Kidney (tissue), 22 donors: ENCODE measurements at places on chromosomes 3 and 15. TPM values are rescaled to one million over a fixed set of nuclear protein-coding genes. Genes with fewer than 3 reads are reported as not detected.

DNA sequence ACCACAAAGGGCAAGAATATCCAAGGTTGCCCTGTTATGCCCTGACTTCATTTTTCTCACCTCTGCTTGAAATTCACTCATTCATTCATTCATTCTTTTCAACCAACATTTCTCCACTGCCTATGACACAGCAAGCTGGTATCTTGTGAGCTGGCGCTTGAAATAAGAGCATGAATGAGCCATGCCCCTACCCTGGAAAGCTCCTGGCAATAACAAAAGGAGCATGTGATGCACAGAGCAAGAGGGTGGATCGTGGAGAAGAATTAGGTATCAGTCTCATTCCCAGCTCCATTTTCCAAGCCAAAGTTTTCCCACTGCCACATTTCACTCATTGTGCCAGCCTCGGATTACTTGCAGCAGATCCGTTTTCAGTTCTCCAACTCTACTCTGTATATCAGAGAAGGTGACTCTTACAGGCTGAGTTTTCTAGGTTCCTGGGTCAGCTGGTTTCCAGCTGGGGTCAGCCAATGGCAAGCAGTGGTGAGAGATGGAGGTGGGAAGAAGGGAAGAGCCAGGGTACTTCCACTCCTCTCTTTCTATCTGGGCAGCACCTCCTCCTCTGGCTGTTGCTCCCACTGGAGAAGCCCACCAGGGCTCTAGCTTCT, 144.8 kb downstream of the SUCLG2 start:
- DNase-seq, result no peak

DNA sequence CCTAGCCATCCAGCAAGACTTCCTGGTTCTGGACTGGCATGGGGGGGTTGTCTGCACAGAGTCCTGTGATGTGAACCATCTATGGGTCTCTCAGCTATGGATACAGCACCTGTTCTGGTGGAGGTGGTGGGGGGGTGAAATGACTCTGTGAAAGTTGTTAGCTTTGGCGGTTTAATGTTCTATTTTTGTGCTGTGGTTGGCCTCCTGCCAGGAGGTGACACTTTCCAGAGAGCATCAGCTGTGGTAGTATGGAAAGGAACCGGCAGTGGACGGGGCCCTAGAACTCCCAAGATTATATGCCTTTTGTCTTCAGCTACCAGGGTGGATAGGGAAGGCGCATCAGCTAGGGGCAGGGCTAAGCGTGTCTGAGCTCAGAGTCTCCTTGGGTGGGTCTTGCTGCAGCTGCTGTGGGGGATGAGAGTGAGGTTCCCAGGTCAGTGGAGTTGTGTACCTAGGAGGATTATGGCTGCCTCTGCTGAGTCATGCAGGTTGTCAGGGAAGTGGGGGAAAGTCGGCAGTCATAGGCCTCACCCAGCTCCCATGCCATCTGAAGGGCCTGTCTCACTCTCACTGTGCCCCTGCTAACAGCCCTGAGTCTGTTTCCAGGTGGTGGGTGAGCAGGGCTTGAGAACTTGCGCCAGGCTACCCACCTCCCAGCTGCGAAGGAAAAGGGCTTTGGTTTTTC, 7.1 kb upstream of the LARS2 start:
- DNase-seq, result no peak

DNA sequence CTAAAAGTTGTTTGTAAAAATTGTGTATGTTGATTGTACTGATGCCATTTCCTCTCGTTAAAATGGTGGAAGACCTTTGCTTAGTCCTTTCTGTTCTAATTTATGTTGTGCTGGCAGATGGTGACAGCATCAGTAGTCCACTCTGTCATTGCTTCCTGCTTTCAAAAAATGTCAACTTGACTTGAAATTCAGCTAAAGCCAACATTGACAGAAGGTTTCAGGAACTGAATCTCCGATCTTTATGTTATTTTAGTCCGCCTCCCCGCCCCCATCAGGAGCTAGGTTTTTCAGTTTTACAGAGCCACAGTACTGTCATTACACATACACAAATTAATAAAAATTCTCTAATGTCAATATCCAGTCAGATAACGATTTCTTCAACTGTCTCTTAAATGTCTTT, 1.5 kb downstream of the CEP63 start:
- peak; percentile 40 for DNase-seq

DNA sequence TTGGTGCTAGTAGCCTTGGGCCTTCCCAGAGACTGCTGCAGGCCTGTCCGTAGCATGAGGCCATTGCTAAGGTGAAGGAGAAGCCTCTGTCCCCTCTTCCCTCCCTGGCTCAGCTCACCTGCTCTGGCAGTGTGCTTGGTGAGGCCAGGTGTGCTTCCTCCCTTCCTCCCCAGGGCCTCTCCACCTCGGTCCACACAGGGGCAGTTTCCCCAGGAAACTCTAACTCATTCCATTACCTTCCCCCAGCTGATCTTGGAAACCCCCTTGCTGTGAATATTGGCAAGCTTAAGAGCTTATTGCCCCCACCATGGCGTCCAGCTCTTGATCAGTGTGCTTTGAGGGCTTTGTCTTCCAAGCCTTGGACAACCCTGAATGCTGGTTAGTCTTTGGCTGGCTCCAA, 52.7 kb downstream of the ZNF445 start:
- DNase-seq, result no peak

GRCh38 chr15:79167776-79168175, 77.2 kb upstream of the RASGRF1 start:
- no peak for DNase-seq

Gene GBE1
- 36.2 TPM for total RNA-seq

DNA sequence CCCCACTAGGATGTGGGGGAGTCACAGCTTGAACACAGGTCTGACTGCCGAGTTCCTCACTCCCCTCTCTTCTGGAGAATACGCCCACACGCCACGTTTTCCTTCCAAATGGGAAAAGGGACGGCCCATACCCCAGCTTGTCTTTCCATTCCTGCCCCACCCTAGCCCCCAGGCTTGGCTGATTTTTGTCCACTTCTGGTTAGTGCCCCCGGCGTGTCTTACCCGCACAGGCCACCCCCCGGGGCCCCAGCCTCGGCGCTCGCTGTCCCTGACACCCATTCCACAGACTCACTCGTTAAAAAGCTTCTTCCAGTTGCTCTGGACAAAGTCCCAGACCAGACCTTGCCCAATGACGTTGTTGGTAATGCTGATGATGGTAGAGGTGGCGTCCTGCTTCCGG, 14.5 kb downstream of the MESP2 start:
- peak; percentile 57 for DNase-seq

Gene SCG3
- total RNA-seq, result 0.13 TPM

GRCh38 chr3:69671082-69671952, 67.9 kb upstream of the MITF start:
- DNase-seq, result no peak

DNA sequence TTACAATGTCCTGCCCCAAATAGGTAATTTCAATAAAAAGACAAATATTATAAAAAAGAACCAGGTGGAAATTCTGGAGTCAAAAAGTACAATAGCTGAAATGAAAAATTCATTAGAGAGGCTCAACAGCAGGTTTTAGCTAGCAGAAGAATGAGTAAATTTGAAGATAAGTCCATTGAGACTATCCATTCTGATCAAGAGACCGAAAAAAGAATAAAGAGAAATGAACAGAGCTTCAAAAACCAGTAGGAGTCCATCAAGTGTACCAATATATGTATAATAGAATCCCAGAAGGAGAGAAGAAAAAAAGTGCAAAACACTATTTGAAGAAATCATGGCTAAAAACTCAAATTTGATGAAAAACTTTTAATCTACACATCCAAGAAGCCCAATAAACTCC, 60.5 kb upstream of the POMGNT2 start:
- no peak for DNase-seq

DNA sequence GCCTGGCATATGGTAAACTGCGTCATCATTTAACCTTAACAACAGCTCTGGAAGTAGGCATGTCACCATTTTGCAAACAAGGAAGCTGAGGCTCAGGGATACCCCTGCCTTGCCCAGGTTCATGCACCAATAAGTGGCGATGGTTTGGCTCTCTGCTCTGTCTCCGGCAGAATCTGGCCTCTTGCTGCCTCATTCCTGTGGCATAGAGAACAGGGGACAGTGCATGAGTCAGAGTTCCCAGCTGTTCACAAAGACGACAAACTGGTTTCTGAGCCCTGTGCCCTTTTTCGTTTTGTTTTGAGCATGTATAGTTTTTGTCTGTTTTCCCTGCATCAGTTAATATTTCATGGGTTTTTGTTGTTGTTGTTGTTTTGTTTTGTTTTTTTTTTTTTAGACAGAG, 236.8 kb downstream of the OPA1 start:
- DNase-seq, result no peak

DNA sequence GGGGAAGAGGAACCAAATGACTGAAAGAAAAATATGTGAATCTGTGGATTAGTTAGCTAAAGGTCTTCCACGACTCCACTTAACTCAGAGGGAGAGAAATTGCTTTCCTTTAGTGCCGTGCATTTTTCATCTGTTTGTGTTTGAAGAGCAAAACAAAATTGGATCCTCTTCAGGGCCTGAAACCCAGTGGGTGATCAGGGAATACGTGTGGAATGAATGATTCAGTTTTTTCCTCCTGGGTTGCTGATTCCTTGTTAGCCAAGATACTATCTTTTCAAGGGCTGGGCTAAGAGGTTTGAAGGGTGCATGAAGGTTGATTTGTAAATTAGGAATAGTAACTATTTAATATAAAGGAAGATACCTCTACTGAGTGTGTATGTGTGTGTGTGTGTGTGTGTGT, 61.0 kb downstream of the TPRG1 start:
- DNase-seq, result no peak

Gene CDCP1
- 39.6 TPM for total RNA-seq

GRCh38 chr15:27352136-27352535, 381.2 kb downstream of the GABRG3 start:
- no peak for DNase-seq

GRCh38 chr3:132669256-132669777, 9.2 kb downstream of the UBA5 start:
- DNase-seq, result no peak

DNA sequence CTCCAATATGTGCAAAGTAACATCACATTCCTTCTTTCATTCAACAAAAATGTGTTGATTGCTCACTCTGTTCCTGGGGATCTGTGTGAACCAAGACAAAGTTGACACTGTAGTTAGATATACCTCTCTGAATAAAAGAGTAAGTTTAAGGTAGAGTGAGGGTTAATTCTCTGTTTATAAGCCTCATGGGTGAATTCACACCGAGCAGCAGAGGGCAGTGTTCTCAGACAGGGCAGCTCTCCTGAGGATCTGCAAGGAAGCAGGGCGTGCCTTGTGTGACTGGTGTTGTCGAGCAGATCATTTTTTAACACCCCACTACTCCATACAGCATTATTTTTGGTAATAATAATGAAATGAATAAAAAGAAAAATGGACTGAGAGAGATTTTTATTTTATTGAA, 34.4 kb downstream of the PAQR9 start:
- no peak for DNase-seq

DNA sequence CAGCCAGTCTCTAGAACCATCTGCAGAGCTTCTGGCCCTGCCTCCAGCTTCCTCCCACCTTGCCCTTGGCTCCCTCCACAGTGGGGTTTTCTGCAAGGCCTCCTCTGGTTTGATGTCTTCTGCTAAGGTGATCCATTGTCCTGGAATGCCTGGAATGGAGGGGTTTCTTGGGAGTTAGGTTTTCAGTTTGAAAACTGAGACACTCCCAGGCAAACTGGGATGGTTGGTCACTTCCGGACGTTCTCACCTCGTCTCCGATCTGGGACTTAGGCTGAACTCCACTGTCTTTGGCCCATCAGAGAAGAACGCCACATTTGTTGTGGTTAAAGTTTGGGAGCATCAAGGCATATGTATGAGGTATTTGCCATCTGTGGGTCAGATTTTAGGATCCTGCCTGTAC, 77.4 kb upstream of the KLHL25 start:
- no peak for DNase-seq

Gene THAP10
- 3.5 TPM for total RNA-seq

Gene ZNF662
- total RNA-seq, result 12.8 TPM

Gene PLAAT1
- total RNA-seq, result 0.72 TPM

DNA sequence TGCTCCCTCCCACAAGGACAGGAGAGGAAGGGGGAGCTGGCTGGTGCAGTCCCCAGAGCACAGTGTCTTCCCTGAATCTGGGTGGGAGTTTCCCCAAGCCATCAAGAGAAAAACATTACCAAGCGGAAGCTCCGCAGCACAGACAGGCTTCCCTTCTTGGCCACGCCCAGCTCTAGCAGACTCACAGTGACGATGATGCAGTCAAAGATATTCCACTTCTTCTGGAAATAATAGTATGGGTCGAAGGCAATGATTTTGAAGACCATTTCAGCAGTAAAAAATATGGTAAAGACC, 76.7 kb downstream of the SCN10A start:
- DNase-seq, result no peak

- no peak for DNase-seq
Observed at GRCh38 chr3:40456279-40456939, 730 bp upstream of the RPL14 start.

Gene FETUB
- not detected for total RNA-seq

- peak; percentile 62 for DNase-seq
Observed at GRCh38 chr3:535566-536416, 339.2 kb downstream of the CHL1 start.

DNA sequence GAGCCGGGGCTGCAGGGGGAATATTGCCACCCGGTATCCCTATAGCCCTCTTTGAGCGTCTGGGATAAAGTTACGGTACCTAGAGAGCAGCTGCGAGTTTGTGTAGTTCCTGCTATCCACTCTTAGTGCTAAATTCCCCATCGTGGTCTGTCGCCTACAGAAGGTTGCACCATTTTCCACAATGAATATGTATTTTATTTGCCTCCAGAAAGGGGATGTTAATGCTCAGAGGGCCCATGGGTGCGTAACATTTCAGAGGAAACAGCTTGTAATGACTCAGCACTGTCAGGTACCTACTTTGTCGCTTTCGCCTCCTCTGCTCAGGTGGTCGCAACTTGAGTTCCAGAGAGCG, 1.1 kb downstream of the SLCO3A1 start:
- DNase-seq, result no peak

Gene SAMD7
- not detected for total RNA-seq

DNA sequence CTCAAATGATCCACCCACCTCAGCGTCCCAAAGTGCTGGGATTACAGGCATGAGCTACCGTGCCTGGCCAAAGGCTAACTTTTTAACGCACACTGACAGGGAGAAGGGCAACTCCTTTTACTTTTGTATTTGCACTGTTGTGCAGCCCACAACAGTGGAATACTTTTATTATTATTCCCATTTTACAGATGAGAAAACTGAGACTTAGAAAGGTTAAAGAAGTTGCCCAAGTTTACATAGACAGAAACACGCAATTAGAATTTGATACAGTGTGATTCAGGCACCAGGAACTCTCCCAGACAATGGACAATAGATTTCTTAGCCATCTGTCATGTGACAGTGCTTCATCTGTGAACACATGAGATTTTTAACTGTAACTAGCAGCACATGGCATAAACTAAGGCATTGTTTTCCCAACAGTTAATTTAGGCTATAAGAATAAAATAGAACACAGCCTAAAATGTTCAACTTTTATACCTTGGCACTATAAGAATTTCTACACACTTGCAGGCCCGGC, 18.8 kb downstream of the STAG1 start:
- no peak for DNase-seq

- no peak for DNase-seq
Observed at GRCh38 chr3:186461141-186461540, 83.0 kb downstream of the CRYGS start.

GRCh38 chr3:27095553-27096222, 273.5 kb downstream of the NEK10 start:
- no peak for DNase-seq

GRCh38 chr3:56059731-56060130, 408.5 kb downstream of the ERC2 start:
- DNase-seq, result no peak
